ENCODE measurements at places on chromosomes 3 and 15.

DNA sequence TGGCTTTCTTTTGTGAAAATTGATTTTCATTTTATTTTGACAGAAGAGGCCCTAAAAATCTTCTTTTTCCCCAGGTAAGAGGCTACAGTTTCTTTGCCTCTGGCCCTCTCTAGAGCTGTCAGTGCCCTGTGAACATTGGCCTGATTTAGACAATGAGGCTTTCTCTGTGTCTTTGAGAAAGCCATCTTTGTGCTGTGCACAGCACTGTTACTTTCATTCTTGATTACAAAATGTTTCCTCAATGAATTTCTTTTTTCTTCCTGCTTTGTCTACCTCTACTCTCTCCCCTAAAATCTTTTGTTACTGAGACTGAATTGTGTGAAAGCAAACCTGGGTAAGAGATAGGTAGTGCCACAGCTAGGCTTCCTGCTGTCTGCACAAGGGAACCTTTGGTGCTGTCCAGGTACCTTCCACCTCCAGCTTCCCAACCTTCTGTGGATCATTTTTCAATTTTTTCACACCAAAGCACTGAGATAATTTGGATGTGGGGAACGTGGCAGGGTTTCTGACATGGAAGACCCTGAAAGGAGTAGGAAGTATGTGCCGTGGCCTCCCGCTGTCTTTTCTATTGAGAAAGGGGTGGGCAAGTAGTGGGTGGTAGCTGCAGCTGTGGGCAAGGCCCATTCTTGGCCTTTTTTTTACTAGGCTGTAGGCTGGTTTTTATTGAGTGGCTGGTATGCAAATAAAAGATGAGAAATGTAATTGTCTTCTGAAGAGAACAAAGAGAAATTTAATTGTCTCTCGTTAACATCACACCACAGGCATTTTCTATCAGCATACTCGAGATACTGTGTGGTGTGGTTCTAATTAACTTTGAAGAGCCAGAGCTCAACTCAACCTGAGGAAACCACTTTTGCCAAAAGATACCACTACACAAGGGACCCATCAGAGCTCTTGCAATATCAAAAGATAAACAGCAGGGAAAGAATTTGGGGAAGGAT is 21.0 kb downstream of the RAB8B start:
- no peak for DNase-seq

DNA sequence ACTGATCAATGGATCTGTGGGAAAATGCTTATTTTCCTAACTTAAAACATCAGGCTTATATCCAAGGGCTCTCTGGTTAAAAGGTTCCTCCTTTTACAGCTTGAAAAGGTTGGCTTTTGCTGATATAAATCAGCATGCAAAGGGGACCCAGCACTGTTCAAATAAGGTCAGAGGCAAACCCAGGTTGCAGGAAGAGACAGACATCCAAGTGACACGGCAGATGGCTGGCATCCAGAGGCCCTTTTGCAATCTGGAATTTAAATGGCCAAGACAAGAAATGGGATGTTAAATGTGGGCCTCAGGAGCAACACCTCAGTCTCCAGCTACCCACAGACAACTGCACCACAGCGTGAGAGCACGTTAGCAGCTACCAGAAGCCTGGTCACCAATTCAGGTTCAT is 6.3 kb downstream of the SH3BP5 start:
- no peak for DNase-seq

- DNase-seq = no peak
Observed at GRCh38 chr3:177626045-177626444, 428.8 kb upstream of the TBL1XR1 start.

- no peak for DNase-seq
Observed at GRCh38 chr3:132083583-132084279, 48.9 kb upstream of the CPNE4 start.

GRCh38 chr3:46998121-46998851 is 18.8 kb downstream of the NBEAL2 start:
- DNase-seq = peak; percentile 70

- no peak for DNase-seq
Observed at GRCh38 chr3:105836533-105836932, 32.3 kb downstream of the CBLB start.

- DNase-seq = no peak
Observed at GRCh38 chr3:163490119-163490518, 1588.2 kb downstream of the SI start.

DNA sequence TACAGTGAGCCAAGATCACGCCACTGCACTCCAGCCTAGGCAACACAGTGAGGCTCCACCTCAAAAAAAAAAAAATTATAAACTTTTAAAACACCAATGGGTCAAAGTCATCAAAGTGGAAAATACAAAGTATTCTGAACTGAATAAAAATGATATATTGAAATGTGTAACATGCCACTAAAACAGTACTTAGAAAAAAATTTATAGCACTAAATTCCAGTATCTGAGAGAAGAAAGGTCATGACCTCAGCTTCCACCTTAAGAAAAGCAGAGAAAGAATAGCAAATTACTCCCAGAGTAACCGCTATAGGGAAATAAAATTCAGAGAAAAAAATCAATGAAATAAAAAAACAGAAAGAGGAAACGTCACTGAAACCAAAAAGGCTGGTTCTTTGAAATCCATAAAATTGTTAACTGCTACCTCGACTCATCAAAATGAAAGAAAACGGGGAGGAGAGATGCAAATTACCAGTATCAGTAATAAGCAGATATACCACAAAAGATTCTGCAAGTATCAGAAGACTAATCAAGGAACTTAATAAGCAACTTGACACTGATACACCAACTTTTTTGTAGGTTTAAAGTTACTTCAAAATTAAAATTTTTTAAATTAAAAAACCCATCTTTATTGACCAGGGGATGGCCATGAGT is 20.8 kb downstream of the ATP13A3 start:
- DNase-seq = no peak

DNA sequence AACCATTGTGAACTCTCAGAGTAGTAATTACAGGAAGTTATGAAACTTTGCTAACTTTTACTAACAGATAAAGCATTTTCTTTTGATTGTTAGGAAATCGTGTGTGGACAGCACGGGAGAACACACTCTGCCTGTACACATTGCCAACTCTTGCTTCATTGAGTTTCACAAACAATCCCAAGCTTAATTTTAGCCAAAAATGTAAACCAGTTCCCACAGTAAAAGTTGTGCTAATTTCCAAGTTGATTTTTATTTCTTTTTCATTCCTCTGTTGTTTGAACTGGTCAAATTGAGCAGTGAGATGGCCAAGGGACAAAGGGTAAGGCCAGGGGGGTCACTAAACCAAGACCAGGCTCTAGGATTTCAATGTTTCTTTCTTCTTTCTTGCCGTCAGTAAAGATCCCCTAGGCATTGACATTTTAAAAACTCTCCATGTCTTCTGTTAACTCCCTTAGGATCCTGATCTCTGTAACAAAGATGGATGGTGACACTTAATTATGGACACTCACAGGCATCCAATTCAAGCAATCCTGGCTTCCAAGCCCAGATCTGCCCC is 414.9 kb downstream of the RBMS3 start:
- no peak for DNase-seq

Data from eye (tissue), 1 donor.